ENCODE measurements at places on chromosomes 7 and 10.

DNA sequence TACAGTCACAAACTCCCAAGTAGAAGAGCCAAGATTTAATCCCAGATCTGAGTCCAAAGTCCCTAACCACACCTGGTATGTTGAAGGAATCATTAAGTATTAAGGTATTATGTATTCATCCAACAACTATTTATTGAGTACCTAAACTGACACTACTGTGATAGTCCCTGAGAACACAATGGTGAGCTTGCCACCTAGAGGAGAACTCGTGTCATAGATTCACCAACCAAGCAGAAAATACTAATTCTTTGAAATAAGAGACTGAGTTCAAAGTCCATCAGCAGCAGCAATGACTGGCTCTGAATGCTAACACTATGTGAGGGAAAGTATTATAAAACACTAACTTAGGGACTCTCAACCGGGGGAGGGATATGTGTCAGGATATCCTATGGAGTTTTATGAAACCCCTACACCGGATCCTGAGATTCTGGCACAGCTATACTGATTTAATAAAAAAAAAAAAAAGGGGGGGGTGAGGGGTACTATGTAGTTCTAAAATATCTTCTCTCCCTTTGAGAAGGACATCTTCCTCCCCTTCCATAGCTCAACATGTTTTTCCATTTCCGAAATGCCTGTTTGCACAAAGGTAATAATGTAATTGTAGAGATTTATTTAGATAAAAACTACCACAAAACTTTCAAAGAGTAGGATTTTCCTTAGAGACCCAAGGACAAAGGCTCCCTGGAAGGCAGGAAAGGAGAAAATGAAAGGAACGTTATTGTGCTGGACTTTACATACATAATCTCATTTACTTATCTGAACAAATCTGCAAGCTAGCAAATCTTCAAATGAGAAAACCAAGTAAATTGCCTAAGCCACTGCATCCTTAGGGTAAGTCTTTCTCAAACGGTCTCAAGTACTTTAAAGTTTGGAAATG is 1.6 kb downstream of the NCOA4 start:
- peak; percentile 73 for DNase-seq

DNA sequence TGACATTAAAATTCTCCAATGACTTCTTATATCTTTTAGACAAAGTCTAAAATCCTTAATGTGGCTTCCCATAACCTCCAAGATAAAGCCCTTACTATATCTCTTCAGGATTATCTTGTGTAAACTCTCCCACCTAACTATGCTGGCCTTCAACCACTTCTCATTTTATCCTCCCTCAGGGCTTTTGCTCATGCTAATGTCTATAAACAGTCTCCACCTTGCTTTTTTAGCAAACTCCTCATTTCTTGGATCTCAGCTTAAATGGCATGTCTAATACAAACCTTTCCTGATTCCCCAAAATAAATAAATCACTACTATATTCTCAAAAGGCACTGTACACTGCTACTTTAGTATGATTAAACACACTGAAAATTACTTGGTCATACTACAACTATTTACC is 181.2 kb downstream of the LRRN3 start:
- DNase-seq, result no peak

DNA sequence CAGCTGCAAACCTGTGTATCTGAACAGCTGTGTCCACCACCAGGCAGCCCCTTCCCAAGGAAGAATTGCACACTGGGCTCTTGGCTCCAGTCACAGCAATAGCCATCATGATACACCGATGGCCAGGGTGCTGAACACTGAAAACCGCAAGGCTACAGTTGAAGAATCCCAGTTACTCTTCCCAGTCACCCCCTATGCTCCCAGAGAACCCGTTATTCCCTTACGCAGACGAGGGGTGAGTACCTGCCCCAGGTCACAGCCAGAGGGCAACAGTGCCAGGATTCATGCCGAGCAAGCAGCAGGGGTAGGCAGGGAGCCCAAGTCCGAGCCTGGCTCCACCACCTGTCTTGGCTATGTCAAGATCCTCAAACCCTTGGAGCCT is 57.8 kb downstream of the RASGEF1A start:
- DNase-seq, result no peak

DNA sequence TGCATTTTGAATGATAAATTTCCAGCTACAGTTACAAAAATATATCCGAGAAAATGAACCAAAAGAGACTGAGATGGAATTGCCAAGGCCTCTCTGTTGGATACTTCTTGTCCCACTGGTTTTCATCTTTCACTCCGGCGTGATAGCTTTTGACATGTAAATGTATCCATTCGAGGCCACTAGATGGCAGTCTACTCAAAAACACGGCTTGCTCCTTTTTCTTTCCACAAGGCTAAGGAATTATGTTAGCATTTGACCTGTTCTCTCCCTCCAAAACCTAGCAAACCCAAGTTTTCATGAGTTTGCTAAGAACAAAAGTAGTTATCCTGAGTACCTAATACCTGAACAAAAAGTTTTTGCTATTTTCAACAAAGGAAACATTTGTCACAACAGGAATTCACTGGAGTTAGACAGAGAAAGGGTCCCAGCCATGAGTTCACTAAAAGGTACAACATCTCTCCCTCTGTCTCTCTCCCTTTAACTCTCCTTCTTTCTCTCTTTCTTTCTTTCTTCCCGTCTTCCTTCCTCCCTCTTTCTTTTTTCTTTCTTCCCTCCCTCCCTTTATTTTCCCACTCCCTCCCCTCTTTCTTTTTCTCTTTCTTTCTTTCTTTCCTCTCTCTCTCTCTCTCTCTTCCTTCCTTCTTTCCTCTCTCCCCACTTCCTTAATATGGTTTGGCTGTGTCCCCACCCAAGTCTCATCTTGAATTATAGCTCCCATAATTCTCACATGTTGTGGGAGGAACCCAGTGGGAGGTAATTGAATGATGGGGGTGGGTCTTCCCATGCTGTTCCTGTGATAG is 207.9 kb upstream of the MYO3A start:
- DNase-seq, result peak; percentile 43

DNA sequence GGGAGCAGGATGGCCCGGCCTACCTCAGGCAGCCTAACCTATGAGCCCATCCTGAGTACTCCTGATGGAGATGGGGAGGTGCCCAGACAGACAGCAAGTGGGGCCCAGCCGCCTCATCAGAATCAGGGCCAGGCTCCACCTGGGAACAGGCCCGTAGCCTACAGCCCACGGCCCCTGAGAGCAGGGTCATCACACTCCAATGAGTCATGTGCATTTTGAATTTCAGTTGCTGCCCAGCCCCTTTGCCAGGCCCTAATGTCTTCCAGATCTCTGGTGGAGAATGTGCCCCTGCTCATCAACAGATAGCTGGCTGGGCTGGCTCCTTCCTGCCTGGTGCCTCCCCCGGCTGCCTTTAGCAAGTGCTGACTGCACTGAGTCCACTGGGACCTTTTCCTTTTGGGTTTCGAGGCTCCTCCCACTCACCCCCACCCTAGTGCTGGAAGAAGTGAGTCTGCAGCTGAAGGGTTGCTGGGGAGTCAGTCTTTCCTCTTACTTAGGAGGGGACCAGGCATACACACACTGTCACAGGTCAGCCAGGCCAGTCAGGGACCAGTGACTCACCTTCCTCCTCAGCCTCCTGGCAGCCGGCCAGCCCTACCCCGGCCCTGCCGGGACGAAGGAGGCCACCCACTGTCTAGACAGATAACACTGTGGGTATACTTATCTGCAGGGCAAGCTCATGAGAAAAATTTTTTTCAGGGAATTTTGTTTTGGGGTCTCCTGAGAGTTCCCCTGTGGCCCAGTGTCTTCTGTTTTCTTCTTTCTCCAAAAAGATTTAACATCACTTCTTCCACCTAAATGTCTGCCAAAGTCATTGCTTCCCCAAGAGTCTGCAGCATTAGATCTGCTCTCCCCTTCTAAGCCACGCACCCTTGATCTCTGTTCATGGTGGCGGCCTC is 9.1 kb upstream of the ASIC3 start:
- peak; percentile 92 for DNase-seq

DNA sequence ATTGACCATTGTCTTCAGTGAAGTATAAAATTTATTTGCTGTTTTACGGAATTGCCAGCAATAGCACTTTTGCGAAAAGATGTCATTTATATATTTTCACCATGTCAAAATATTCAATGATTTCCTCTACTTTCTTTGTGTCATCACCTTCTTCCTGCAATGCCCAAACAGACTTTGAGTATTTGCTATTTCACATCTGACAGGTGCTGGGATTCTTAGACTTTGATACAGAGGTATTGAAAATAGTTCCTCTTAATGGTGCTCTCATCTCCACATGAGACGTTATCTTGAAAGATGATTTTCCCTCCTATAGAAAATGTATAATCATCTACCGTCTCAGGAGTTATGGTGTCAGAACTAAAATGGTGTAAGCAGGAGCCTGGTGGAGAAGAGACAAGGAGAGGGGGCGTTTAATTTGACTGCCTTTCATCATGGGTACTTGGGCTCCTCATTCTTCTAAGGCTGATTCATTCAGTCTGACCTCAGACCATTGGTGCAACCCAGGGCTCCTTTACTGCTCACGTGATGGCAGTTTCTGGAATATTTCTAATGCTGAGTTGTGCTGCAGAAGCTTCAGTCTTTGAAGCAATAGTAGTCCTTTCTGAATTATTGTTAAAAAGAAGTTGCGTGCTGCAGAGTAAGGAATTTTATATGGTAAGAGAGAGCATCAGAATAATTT is 404.6 kb downstream of the PHTF2 start:
- DNase-seq, result no peak

- peak; percentile 90 for DNase-seq
Measured at GRCh38 chr10:99775850-99776249, 6.6 kb upstream of the ABCC2 start.

GRCh38 chr10:93150990-93151547 is 77.4 kb downstream of the CYP26A1 start:
- DNase-seq, result no peak

GRCh38 chr7:79684384-79684783 is 230.9 kb upstream of the MAGI2 start:
- DNase-seq, result no peak

GRCh38 chr7:149060156-149060555 is 30.4 kb downstream of the ZNF786 start:
- DNase-seq, result no peak

GRCh38 chr10:117477961-117478670 is 64.4 kb upstream of the EMX2 start:
- peak; percentile 84 for DNase-seq

- no peak for DNase-seq
Measured at GRCh38 chr10:53489335-53490182, 717.0 kb upstream of the MBL2 start.

GRCh38 chr7:95871075-95871848 is 98.9 kb downstream of the DYNC1I1 start:
- peak; percentile 22 for DNase-seq

DNA sequence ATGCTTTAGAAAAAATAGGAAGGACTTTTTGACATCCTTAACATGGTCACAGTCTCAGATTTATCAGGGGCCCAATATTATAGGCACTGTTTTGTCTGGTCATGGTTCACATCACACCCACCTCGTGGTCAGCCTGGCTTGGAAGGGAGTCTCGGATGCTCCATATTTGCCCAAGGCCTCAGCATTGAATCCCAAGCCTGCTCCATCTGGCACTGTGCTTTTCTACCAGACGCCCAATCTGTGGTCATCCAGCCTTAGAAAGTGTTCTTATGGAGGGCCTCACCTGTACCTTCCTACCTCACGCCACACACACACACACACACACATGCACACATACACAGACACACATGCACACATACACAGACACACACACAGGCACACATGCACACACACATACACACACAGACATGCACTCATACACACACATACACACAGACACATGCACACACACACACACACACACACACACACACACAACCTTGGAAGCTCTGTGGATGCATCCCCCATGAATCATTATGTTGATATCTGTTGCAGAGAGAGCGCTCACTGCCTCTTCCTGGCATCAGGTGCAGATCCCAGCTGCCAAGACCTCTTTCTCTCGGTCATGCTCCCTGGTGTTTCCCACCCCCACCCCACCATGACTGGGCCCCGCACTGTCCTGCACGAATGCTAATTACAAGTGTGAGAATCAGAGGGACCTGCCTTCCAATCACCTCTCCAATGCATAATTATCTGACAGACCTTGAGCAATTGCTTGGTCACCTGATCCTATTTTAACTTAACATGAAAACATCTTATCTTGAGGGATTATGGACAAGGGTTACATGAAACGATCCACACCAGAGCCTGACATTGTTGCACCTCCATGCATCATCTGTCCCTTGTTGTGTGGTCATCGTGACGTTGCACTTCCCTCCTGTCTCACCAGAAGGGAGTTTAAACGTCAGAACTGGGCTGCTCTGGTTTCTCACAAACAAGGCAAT is 122.7 kb upstream of the TMEM72 start:
- no peak for DNase-seq

DNA sequence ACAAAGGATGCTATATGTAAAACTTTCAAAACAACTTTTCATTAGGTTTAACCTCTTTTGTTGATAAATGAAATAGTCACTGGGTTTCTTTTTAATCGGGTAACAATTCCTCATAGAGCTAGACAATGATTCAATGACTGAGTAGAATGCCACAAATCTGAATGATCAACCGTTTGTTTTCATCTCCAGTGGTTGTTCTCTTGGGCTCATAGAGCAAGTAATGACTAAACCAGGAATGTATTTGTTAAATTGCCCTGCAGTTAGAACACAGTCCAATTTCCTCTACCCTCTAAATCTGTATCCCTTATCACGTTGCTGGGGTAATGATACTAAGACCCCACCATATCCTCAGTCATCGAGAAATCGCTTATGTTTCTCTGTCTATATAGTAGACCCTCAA is 40.0 kb downstream of the CNNM1 start:
- DNase-seq, result peak; percentile 81

DNA sequence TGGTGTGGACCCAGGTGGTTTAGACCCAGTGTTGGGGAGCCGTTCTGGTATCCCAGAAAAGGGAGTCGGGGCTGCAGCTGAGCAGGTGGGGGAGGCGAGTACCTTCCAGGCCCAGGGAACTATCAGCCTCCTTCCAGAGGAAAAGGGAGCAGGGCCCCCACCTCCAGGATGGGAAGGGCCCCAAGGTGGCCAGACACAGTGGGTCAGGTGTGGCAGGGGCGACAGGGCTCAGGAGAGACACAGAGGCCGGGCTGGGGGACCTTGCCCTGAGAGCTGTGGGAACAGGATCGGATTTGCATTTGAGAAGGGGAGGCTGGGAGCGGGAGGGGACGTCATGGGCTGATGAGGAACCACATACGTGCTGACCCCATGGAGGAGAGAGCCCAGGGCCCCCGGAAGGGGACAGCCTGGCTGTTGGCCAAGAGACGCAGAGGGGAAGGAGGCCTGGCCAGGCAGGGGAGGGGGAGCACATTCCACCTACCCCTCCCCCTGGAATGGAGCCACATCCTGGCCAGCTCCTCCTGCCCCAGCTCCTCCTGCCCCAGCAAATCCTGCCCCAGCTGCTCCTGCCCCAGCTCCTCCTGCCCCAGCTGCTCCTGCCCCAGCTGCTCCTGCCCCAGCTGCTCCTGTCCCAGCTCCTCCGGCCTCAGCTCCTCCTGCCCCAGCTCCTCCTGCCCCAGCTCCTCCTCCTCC is 9.7 kb upstream of the TTYH3 start:
- no peak for DNase-seq

- no peak for DNase-seq
Measured at GRCh38 chr10:43361547-43362190, 9.8 kb upstream of the FXYD4 start.

DNA sequence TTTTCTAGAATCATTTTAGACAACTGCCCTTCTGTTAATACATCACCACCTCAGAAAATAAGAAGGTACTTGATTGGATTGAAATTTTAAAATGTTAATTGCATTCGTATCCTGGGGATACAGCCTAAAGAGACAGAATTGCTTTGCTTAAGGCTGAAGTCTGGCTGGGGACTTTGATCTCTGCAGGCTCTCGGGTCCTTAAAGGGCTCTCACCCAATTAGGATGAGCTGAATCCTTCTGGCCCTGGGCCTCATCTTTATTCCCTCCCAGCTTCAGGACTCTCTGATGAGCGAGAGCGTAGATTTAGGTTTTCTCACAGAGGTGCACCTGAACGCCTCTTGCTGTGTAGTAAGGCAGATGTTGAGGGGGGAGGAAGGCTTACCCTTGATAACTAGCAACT is 475.3 kb upstream of the C7orf33 start:
- no peak for DNase-seq
